ENCODE measurements at places on chromosomes 2 and 18. TPM values are rescaled to one million over a fixed set of nuclear protein-coding genes. Genes with fewer than 3 reads are reported as not detected.

The HOXD8 gene
- not detected for total RNA-seq

The MYL1 gene
- total RNA-seq: not detected

The IL36A gene
- not detected for total RNA-seq

The HES6 gene
- total RNA-seq: 10.9 TPM

GRCh38 chr2:221572821-221573429 lies 821 bp upstream of the EPHA4 start:
- DNase-seq: no peak

The SPIRE1 gene
- 2.4 TPM for total RNA-seq

Measured in OCI-LY7 (cell line).